Ammon's horn (tissue), 1 donor: ENCODE measurements at places on chromosomes 4 and X.

DNA sequence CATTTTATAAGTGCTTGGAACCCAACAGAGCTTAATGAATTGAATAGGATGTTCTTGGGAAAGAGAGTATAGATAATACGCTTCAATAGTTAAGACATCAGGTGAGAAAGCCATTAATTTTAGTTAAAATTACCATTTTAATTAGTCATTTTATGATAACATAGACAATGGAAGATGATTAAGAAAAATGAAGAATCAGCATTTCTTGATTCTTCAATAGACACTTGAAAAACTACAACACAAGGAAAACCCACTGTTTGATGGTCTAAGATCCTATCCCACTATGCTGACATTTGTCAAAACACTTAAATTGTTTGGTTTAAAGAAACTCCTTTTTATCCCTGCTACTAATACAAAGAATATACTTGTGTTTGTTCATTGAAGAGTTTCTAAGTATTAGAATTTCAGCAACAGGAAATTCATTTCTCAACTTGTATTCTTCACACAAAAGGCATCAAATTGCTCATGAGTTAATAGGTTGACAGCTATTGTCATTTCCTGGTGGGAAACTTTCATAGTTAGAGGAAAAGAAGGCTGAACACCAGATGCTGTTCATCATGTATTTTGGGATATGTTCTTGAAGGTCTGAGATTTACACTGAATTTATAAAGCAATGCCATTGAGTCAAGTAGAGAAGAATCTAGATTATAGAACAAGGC, 9.6 kb upstream of the CXCL2 start:
- no peak for DNase-seq

DNA sequence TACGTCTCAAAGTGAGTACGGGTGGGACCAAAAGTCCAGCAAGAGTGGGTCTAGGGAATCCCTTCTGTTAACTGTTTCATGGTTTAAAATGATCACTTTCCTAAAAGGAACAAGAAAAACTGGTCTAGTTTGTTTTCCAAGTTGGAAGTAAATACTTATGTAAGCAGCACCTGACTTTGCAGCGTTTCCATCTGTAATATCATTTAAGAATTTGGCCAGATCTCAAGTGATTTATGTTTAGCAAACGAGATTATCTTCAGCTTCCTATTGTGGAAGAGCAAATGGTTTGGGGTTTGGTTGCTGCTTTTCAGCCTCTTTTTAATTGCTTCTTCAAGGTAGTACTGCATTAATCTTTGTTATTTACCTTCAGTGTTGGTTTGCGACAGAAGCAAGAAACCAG, 50.4 kb downstream of the FHIP1A start:
- DNase-seq = no peak

DNA sequence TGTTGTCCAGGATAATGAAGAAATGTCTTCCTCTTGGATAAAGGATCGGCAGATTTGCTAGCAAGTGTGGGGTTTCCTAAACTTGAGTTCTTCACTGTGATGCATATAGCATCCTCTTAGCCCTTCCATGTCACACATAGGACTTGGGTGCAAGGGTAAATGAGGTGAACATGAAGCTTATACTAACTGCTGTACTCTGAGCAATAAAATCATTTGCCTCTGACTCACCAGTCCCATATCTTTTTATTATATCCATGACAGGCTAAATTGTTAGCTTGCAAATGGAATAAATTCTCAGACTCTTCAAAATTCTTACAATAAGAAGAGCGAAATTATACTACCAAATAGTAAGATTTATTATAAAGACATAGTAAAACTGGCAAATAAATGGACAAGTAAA, 14.7 kb upstream of the TBC1D1 start:
- DNase-seq = no peak

DNA sequence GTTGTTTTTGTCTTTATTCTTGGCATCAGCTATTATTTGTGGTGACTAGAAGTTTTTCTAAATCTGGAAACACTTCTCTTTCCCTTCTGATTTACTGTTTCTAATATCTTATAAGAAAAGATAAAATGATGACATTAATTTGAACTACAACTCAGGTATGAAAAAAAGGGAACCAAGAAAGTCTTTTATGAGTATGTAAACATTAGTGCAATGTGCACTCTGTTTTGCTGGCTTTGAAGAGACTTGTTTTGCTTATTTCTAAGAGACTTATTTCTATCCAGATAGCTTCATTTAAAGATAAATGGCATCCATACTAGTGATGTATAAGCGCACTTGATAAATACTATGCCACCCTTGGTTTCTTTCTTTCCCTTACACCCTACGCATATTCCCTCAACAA, 10.1 kb upstream of the AMBN start:
- DNase-seq = no peak

DNA sequence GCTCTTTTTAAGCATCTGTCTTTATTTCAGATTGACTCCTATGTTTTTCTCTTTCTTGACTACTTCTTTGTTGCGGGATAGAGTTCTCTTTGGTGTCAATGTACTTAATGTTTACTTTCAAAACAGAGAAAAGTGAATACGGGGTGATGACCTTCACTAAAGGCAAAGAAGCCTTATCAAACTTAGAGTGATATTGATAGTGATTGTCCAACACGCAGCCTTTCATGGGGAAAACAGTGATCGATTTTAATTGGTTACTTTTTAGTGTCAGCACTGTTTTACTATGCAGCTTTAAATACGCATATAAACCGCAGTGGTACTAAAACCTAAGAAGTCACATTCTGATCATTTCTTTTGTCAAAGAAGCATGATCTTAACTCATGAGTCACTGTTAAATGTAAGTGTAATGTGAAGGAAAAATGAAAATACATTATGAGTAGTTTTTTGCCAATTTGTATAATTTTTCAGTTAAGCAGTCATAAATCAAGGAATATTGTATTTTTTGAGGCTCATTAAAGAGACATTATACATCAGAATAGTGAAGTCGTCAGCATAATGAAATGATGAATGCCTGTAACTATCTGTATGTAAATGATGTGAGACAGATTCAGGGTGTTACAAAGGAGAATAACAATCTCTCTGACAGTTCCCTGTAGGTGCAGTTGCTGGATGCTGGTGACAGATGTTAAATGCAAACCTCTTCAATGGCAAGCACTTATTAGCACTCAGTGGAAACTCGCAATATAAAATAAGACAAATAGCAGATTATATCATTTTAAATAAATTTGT, 2082.8 kb upstream of the TENM3 start:
- no peak for DNase-seq

- DNase-seq = peak; percentile 15
These were observed 114.0 kb upstream of the ENPEP start for GRCh38 chr4:110361921-110362320.

DNA sequence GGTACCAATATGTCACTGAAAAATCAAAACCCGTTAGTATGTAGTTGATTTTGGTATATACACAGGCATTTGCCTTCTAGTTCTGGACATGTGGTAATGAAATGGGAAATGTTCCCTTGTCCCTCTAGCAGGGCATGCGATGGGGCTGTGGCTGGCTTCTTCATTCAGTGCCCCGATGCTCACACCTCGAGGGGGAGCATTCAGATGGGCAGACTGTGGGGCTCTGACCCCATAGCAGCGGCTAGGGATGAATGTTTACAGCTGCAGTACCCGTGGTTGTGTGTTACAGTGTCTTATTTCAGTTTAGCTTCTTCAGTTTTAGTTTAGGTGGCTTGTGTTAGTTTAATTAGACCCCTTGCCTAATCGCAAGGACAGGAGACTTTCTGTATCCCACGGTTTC, 1741.0 kb upstream of the PCDH10 start:
- DNase-seq = no peak

DNA sequence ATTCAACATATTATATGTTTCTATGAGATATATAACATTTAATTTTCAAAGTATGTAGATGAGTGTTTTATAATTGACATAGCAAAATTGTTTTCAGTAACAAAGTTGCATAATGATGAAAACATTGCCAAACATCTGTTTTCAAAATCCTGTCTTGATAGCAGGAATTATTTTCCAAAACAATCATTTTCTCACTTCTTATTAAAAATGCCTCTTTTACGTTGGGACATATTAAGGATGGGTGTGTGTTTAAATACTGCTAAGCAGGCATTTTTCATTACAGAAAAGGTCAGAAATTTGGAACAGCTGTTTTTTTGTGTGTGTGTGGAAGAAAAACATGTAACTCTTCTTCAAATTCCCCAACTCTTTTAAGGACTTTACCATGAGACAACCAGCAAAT, 452.0 kb downstream of the SPRY1 start:
- no peak for DNase-seq

DNA sequence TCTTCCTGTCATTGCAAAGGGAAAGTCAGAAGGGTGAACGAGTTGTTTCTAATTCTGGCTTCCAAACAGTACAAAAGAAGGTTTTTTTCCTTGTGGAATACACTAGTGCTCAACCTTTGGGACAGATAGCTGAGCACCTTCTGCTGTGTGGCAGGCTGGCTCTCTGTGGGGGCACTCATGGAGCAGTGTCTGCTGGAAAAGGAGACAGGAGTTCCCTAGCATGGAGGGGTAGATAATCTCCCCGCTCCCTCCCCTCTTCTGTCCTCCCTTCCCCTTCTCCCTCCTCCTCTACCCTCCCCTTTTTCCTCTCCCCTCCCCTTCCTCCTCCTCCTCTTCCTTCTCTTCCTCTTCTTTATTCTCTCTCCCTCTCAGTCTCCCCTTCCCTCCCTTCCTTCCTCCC, 62.4 kb upstream of the MTM1 start:
- DNase-seq = no peak

DNA sequence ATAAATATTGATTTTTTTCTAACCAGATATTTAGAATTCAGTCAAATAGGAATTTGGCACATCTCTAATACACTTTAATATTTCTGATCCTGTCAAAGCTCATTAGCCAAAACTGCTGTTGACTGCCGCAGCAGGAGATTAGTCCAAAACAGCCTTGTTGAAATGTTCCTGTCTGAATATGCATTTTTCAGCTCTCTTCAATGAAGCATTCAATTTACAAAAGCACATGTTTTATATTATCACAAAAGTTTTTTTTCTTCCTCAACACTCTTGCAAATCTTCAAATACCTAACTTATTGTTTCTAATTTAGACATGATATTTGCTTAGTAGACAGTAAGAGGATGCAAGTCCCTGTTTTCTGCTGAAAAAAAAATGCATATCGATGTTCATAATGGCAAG, 140.9 kb downstream of the SPATA18 start:
- DNase-seq = no peak

DNA sequence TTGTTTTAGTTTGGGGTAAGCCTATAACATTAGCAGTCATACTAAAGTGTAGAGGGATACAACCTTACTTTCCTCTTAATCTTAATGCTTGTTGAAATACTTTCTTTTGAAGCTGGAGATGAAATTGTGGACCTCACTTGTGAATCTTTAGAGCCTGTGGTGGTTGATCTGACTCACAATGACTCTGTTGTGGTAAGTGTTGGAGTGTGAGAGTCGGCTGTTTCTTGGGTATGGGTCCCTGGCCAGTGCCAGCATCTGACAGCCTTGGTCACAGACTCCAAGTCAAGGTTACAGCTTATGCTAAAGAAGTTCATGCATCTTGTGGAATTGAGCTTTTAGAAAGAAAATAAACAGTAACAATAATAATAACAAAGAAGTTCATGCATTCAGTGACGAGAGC, 31.6 kb downstream of the RNF4 start:
- no peak for DNase-seq

- DNase-seq = peak; percentile 20
These were observed 2.5 kb downstream of the CACNA1F start for GRCh38 chrX:49230500-49231232.

- DNase-seq = no peak
These were observed 211.7 kb downstream of the SLC4A4 start for GRCh38 chr4:71550220-71551165.

DNA sequence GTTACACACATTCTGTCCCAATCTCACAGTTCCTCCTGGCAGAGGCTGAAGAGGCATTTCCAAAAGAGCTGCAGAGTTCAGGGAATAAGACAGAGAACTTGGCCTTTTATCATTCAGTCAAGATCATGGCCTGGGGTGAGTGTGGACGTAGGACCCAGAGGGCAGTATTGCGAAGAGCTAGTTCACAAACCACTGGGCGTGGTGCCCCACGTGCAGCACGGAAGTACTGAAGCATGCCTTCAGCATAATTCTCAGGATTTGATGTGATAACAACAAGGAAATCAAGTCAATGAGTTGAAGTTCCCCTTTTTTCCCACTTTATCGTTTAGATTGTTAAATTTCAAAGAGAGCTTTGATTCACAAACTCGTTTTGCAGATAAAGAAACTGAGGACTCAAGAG, 117.7 kb downstream of the RELL1 start:
- no peak for DNase-seq
